ENCODE measurements at places on chromosomes 1 and 21.

- DNase-seq, result no peak
These were observed 227.2 kb downstream of the PTGER3 start for GRCh38 chr1:70820396-70820795.

DNA sequence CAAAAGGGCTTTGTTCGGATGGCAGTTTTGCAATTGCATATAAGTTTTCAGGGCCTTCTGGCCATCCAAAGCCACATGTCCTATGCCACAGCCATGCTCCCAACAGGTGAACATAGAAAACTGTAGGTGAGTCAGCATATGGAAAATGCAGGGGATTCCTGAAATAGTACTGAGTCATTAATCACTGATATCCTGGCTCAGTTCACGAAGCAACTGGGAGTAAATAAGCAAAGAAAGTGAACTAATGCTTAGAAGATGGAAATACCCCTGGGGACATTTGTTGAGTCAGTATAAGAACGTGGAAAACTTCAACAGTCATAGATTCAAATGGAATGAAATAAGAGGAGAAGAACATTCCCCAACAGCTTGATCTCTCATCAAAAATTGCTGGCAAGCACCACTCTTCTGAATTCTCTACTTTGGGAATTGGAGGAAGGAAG is 148.9 kb upstream of the RUNX1 start:
- no peak for DNase-seq

DNA sequence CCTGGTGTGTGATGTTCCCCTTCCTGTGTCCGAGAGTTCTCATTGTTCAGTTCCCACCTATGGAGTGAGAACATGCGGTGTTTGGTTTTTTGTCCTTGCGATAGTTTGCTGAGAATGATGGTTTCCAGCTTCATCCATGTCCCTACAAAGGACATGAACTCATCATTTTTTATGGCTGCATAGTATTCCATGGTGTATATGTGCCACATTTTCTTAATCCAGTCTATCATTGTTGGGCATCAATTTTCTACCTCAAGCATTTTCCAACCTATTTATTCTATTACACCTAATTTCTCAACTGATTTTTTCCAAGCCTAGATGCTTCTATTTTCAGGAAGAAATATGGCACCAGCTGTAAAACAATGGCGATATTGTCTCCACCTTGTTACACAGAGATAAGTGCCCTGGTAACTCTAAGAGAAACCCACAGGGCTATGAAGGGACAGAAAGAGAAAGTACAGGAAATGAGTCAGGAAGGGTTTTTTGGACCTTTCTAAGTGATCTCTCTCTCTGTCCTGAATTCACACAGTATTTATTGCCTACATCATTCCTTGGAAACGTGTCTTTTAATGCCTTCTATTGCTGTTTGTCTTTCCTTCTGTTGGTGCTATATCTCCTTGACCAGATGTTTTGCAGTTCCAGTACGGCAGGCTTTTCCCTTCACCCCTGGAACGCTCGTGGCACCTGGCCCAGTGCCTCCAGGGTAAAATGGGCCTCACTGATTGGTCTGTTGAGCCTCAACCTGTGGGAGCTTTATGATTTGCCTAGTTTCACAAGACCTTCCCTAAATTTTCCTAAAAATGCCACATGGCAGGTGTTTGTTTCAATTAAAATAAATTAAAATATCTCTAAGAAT is 14.6 kb upstream of the JAK1 start:
- DNase-seq, result no peak

DNA sequence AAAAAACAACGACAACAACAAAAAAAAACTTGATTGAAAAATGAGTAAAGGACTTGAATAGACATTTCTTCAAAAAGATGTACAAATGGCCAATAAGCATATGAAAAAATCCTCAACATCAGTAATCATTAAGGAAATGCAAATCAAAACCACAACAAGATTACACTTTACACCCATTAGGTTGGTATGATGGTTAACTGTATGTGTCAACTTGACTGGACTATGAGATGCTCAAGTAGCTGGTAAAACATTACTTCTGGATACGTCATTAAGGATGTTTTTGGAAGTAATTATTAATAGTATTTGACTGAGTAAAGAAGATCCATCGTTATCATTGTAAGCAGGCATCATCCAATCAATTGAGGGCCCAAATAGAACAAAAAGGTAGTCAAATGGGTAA is 34.9 kb upstream of the LYPLAL1 start:
- DNase-seq, result no peak

DNA sequence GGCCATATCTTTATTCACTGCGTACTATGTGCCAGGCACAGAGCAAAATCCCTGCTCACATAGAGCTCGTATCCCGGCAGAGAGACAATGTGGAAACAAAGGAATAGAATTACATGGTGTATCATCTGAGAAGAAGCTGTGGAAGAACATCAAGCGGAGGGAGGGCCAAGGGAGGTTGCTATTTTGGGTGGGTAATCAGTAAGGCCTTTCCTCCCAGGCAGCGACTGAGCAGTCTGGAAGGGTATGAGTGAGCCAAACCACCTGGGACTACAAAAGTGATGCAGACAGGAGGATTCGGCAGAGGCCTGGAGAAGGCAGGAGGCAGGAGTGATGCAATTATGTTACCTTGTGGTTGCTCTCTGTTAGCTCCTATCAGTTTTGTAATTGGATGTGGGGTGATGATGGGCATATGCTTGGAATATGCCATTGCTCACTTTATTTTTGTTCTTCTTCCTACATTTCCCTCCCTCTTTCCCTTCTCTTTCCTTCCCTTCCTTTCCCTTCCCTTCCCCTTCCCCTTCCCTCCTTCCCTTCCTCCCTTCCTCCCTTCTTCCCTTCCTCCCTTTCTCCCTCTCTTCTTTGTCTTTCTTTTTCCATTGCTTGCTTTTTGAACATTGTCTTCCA is 172.9 kb downstream of the DISC1 start:
- no peak for DNase-seq
